ENCODE measurements at places on chromosomes 7 and 10.

DNA sequence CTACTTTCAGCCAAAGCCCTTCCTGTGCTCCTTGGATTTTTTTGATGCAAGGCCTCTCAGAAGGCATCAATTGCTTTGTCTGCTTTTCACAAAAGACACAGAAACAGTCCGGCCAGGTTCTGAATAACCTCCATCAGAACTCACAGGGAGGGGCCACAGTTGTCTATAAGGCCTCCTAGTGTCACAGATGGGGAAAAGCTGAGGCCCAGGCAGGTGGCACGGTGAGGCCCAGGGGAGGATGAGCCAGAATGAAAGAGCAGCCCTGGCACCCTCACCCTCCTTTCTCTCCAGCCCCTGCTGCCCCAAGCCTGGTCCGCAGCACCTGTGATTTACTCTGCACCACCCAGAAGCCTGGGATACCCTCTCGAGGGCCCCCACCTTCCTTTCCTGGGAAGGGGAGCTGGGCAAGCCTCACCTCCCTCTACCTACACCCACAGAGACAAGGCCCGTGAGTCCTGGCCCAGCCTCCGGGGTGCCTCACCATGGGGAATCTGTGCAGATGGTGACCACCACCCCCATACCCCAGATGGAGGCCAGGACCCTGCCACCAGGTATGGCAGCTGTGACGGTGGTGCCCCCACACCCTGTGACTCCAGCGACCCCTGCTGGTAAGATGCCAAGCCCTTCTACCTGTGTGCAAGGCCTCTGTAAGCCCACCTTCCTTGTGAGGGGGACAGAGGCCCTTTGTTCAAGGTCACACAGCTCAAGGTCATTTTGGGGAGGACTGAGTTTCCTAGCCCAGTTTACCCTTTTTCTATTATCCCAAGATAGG, 26.2 kb upstream of the ZNF467 start:
- DNase-seq, result no peak

DNA sequence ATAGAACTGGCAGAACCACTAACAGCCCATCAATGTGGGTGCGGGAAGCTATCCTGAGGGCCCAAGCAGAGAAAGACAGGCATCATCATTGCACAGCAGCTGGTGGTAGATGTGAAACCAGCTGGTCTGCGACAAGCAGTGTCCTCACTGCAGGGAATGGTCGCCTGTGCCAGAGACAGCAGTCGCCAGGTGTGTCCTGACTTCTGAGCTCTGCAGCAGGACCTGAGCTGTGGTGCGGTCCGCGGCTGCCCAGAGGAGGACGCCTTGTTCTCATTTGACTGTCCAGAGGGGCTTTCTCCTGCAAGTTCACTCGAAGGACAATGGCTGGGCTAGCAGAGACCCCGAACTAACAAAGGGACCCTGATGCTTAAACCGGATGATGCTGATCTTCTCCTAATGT, 97.4 kb downstream of the LRRC18 start:
- DNase-seq, result no peak

DNA sequence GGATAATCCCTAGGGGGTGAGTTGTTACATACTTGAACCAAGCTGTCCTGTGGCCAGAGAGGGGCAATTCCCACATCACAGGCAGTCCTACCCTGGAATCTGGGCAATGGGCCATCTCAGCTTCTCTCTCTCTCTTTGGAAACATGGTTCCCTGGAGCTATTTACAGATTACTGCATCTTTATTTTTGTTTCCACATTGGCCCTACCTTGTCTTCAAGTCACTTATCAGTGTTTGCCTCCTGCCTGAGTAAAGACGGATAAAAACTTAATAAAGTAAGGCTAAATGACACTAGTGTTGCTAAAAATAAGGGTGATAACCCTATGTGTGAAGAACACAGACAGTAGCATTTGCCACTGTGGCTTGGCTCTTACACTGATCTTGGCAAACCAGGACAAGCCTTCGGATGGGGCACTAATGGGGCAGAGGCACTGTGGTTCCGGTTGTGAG, 228.2 kb downstream of the GFRA1 start:
- no peak for DNase-seq

DNA sequence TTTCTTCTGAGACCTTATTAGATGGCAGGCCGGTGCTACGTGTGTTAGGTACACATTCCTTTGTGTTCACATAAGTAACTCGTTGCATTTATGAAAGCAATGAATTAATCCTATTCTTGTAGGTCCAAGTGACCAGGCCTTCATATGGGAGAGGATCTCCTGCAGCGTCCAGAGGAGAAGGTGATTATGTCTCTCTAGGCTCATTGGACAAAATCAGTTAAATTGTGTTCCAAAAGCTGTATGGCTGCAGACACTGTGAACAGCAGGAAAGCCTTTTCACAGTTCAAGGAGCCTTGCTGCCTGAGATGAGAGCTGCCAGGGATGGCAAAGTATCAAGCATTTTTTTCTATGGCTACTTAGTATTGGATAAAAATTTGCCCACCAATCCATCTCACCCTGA, 433.1 kb upstream of the FZD8 start:
- no peak for DNase-seq

GRCh38 chr10:95254629-95255028, 36.2 kb downstream of the PDLIM1 start:
- no peak for DNase-seq

DNA sequence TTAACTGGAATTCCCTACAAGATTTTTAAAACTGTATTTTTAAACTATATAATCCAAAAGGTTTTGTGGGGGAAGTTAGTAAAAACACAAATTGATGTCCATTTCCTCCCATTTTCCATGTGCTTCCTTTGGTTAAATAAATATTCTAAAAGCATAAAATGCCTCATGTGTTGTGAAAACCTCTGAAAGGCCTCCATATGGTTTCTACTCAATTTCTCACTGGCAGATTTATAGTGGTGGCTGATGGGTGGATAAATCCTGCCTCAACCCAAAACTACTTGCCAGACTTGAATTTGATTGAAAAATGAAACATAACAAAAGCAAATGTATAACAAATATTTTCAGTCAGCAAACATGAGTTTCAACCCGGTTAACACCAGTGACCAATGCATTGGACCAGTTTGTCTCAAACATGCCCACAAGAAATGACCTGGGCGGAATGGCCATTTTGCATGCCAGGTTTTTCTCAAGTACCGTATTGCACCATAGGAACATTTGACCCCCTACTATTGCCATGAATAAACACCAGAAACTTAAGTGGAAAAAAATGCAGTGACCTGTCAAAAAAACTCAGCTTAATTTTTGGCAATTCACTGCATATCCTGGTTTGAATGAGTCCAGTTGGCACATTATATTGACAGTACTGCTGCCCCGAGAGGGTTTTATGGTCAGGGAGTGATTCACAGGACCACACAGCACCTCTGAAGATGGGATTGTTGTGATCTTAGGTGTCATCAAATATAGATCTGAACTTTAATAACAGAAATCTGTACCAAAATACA, 454.6 kb upstream of the ANKRD30A start:
- DNase-seq, result no peak

- no peak for DNase-seq
Observed at GRCh38 chr7:71517940-71518699, 386.2 kb downstream of the GALNT17 start.

- no peak for DNase-seq
Observed at GRCh38 chr7:149561072-149561471, 63.5 kb upstream of the ZNF746 start.

- no peak for DNase-seq
Observed at GRCh38 chr7:101559586-101559985, 69.5 kb downstream of the MYL10 start.
